ENCODE measurements at places on chromosomes 1 and 21.

DNA sequence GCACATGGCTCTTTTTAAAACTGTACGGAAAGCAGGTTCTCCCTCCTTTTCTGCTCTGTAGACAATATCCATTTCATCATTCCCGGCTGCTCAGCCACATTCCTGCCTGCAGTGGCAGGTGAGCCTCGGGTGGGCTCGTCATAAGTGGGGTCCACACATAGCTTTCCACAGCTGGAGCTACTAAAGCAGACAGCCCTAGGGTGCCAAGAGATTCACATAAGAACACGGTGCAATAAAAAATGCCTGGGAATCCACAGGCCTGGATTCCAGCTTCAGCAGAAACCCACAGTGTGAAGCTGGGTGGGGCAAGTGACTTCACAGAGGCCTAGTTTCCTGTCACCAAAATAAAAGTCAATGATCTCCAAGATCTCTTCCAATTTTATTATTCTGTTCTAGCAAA, 96.4 kb downstream of the MIS18A start:
- DNase-seq = no peak

DNA sequence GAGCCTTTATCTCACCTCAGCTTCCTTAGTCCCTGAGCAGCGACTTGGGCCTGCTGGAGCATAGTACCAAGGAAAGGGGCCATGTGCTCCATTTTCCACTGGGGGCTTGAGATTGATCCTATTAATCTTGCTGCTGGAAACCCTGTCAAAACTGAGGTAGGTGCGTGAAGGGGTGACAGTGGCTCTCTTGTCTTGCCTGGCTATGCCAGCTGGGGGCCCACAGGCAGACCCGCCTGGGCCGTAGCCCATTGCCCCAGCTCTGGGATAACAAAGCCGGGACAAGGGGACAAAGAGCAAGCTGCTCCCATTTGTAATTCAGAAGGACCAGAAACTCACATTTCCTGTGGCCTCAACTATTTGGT, 10.3 kb upstream of the CELSR2 start:
- no peak for DNase-seq

- no peak for DNase-seq
Observed at GRCh38 chr1:116033322-116033721, 57.0 kb downstream of the SLC22A15 start.

DNA sequence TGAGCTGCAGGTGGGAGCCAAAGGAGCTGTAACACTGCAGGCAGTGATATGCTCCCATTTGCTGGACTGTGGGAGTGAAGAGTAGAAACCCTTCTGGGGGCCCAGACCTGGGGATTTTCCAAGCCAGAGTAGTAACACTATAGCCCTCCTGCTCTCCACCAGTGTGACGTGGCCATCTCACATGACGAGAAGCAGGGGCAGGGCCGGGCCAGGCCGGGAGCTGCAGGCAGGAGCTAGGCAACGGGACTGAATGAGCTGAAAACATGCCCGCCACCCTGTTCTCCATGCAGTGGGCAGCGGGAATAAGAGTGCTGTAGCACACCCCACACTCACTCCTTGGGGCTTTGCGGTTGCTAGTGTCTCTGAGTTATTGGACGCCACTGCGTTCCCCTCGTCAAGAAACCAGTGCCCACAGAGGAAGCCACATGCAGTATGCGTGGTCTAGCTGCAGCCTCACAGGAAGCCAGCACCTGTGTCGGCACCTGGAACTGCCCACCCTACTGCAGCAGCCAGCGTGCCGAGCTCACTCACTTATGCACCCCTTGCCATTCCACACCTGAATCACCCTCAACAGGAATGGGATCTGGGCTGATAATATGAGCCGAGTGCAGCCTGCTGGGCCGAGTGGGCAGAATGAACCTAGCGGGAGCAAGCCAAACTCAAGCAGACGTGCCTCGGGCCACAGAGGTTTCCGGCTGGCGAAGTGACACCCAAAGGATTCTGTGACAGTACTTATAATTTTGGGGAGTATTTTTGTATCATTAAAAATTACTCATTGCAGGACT, 1389.6 kb downstream of the KCNT2 start:
- DNase-seq = no peak

DNA sequence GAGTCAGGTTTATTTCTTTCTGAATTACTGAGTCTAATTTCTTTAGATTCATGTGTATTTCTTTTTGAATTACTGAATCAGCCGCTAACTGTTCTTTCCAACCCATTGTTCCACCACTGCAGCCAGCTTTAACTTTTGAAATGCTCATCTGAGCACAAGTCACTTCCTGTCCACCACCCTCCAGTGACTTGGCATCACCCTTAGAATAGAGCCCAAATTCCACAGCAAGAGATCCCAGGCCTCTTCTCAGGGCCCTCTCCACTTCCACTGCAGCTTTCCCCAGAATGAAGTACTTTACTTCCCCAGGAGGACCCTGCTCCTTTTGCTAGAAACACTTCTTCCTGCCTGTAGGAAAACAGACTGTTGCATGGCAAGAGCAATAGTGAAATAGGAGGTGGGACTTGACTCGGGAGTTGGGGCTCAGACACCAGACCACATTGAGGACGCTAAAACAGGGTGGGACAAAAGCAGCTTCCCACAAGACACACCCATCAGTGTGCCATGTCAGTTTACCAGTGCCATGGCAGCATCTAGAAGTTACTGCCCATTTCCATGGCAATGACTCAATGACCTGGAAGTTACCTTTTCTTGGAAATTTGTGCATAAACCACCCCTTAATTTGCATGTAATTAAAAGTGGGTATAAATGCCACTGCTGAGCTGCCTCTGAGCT, 56.5 kb upstream of the ADAR start:
- DNase-seq = no peak

DNA sequence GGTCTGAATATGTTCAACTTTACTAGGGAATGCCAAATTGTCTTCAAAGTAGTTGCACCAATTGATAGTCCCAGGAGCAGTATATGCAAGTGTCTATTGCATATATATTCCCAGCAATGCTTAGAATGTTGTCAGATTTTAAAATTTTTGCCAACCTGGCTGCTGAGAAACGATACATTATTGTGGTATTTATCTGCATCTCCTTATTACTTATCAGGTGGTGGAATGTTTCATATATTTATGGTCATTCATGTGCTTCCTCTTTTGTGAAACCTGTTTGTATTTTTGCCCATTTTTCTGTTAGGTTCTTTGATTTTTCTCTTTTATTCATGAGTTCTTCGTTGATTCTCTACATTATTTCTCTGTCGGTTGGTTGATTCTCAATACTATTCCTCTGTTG, 39.5 kb downstream of the COLGALT2 start:
- DNase-seq = no peak

DNA sequence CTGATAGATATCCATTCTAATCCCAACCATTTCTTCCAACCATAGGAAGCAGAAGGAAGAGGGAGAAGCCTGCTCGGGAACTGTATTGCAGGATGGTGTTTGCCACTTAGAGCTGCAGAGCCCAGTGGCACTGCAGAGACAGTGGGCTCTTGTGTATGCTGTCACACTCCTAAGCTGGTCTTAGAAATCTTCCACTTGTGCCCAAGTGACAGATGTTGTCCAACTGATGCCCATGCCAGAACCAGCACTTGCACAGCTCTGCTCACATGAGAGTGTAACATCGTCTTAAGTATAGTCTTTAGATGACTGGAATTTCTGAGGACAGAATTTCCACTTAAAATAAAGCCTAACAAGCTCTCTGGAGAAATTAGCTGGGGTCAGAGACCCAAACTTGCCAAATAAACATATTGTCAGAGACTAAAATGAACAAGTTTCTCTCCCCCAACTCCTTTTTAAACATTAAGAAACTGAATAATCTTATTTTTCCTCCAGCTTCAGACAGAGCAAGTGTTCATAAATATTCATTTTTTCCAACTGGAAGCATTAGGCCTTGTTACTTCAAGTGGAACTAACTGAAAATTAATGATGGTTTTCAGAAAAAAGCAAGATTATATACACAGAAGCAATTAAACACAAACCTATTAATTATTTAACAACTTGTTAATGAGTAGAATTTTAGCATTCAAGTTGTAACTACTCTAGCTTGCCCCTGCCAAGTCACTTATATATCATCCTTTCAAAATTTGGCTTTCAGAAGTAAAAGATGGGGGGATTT, 577.3 kb downstream of the AJAP1 start:
- no peak for DNase-seq

- DNase-seq = no peak
Observed at GRCh38 chr1:95237981-95238703, 4.1 kb downstream of the RWDD3 start.

GRCh38 chr1:118101999-118102398, 83.0 kb downstream of the SPAG17 start:
- DNase-seq = no peak

DNA sequence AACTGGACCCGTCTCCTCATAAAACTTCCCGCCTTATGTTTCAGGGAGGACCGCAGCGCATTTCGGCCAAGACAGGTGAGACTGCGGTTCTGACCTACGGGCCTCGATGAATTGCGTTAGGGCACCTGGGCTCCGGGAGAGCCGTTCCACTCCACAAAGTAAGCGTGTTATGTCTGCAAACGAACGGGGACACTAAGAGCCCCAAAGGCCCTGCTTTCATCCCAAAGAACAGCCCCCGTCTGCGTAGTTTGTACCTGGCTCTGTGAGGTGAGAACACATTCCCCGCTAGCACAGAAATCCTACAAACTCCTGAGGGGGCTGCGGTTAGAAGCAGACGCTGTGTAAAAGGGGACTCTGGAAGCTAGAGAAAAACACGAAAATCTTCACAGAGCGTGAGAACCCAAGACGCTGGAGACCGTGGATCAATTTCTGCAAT, 41.6 kb upstream of the PPIAL4F start:
- no peak for DNase-seq

DNA sequence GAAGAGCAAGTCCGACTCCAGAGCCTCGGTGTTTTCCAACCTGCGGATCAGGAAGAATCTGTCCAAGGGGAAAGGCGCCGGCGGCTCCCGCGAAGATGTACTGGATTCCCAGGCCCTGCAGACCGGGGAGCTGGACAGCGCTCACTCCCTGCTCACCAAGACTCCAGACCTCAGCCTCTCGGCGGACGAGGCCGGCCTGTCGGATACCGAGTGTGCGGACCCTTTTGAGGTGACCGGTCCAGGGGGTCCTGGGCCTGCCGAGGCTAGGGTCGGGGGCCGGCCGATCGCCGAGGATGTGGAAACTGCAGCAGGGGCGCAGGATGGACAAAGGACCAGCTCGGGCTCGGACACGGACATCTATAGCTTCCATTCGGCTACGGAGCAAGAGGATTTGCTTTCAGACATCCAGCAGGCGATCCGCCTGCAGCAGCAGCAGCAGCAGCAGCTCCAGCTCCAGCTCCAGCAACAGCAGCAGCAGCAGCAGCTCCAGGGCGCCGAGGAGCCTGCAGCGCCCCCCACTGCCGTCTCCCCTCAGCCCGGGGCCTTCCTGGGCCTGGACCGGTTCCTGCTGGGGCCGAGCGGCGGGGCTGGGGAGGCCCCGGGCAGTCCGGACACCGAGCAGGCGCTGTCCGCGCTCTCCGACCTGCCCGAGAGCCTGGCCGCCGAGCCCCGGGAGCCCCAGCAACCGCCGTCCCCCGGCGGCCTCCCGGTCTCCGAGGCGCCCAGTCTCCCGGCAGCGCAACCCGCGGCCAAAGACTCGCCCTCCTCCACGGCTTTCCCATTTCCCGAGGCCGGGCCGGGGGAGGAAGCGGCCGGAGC, 827 bp downstream of the FMN2 start:
- no peak for DNase-seq

DNA sequence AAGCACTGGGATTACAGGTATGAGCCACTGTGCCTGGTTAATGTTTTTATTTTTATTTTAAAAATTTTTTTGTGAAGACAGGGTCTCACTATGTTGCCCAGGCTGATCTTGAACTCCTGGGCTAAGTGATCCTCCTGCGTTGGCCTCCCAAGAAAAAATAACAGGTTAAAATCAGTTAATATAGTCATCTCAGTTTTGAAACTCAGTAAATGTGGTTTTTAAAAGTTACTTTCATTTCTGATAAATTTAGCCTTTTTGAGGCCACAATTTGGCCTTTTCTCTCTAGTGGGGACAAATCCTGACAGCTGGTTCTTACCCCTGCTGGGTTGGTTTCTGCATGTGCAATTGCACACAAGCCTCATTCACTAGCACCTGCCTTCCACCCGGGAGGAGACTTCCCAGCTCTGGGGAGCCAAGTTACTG, 13.3 kb downstream of the PMF1 start:
- DNase-seq = no peak

GRCh38 chr1:154726443-154726842, 118.5 kb upstream of the ADAR start:
- DNase-seq = no peak

DNA sequence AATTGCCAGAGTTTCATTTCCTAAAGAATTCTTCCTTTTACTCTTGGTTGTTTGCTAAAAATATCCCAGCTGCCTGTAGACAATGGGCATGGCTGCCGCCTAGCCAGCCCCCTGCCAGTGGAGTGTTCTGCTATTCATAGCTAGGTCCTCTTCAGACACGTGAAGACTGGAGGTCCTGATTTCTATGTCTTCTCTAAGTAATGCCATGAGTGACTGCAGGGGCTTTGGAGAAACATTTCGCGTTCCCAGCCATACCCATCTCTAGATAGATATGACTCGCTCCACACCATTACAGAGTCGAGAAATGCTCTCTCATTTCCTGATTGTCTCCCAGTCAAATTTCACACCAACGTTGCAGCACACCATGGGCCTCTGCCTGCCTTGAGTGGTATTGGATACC, 99.5 kb upstream of the BACE2 start:
- no peak for DNase-seq

DNA sequence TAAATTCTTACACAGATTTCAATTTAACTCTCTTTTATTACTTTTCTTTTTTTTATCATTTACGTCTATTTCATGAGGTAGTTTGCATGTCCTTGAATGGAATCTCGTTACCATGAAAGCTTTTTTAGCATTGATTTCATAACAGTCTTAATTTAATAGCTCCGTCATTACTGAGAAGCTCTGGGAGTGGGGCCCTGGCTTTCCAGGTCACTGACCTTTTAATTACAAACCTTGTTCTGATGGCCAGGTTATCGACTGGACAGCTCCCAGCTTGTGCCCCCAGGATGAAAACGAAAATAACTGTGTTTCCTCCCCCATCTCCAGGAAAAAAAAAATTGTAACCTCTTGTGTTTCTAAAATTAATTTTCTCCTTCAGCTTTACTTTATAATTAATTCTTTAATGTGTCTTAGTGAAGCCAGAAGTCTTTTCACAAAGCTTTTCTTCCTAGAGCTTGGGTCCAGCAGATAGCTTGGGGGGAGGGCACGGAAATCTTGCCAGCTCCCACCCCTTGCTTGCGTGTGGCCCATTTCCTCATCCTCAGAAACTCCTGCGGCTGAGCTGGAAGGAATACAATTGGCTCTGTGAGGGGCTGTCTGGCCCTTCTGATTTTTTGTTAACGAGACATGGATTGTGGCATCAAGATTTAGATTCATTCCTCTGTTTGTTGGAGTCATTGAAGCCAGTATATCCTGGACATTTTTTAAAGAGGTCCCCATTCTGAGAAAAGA, 65.7 kb downstream of the PEX14 start:
- DNase-seq = no peak
